ENCODE measurements at places on chromosomes 2 and 18.
A peak's percentile ranks its signal among the peaks of the same experiment; 100 is the strongest.

GRCh38 chr18:10528439-10528838, 2.6 kb downstream of the NAPG start:
- DNase-seq, result no peak

GRCh38 chr2:108616751-108617161, 82.5 kb downstream of the LIMS1 start:
- no peak for DNase-seq

DNA sequence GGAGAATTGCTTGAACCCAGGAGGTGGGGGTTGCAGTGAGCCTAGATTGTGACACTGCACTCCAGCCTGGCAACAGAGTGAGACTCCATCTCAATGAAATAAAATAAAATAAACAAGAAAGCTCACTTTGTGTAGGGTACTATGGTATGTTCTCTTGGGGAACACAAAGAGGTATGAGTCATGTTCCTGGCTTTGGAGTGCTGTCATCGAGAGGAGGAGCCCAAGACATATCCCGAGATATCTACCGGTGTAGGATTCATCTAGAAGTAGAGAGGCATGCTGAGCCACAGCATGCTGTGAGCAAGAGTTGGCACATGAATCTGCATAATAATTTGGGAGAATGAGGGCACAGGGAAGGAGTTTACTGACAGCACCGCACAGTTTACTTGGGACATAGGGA, 244.9 kb upstream of the EPHA4 start:
- DNase-seq, result no peak

DNA sequence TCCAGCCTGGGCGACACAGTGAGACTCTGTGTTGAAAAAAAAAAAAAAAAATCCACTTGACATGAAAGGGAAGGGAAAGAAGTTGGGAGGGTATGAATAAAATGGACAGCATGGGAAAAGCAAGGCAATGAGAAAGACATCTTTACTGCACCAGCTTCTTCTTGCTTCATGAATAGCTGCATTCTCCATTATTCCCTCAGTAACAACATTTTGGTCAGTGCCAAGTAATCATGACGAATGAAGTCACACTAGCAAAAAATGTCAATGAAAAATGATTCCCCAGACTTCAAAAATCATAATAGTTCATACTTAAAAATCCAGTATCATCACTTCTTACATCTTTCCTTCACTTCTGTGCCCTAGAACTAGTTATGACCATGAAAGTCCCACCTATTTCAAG, 30.4 kb downstream of the ADAM17 start:
- no peak for DNase-seq

DNA sequence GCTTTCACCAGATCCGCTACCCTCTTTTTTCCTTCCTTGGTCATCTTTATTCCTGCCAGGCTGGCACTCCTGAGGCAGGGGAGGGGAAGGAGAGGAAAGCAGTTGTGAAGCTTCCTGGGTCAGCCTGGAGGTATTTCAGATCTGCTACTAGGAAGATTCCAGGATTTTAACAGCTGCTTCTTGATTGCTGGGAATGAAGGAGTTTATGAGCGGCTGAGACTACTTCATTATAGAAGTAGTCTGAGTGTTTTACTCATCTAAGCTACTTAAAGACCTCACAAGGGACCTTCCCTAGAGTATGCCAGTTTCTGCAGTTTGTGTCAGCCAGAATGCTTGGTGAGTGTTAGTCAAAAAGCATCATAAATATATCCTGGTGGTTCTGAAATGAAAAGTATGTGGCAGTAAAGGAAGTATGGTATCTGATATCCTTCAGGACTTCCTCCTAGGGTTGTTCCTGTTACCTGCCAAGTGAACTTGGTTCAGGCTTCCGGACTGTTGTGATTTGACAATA, 1.9 kb downstream of the TANC1 start:
- peak; percentile 47 for DNase-seq

DNA sequence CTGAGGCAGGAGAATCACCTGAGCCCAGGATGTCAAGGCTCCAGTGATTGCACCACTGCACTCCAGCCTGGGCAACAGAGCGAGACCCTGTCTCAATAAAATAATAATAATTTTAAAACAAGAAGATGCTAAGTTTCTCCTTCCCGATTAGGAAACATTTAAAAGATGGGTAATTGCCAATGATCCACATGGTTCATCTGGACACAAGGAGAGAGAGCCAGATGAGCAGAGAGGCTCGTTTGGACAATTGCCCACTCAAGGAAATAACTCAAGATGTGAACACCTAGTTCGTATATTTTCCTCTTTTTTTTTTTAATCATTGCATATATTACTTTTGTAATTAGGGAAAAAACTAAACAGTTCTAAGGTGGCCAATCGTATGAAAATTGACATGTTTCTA, 3.6 kb upstream of the ACTG2 start:
- no peak for DNase-seq

DNA sequence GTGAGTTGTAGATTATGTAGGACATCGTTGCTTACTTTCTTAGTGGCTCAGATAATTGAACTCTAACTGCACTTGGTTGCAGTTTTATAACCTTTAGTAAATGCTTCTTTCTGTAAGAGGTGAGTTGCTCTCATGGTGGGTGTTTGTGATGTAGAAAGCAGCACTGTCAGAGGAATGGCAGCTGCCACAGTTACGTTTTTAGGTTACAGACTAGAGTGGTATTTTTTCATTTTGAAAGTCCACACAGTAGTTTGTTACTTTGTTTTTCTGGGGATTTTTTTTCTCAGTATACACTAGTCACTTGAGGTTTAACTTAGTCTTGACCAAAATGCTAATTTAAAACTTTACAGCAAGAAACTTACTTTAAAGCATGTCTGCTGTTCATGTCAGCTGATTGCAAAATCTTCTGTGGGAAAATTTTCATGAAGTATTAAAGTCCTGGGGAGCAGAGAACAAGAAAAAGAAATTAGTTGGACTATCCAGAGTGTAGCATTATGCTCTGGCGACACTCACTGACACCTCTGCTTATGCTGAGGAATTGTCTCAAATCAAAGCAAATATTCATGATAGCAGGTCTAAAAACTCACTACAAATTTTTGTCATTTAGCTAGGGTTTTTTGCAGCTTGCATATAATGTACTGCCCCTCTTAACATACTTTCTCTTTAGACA, 14.8 kb downstream of the AFTPH start:
- no peak for DNase-seq

DNA sequence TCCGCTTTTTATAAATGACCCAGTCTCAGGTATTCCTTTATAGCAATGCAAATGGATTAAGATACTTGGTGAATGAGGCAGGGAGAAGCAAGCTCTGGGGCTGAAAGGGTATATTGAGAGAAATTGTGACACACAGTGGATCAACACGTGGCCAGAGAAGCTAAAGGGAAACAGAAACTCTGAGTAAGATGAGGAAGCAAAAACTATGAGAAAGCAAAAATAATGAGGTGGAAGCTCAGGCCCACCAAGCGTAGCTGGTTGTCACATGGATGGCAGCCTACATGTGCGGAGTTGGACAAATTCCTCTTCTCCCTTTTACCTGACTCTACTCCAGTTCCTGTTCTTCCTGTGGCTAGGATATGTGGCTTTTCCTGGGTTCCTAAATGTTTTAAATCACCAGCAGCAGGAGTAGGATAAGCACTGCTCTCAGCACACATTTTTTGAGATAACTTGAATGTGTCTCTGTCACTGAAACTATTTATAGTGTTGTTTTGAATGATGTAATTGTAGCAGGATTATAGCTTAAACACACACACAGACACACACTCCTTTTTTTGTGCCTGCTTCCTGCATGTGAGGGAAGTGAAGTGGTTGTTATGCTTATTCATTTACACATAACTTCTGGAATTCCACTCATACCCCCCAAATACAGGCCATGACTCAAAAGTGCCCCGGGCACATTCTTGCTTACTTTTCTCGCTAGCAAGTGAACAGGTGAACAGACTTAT, 30.1 kb upstream of the EPC2 start:
- peak; percentile 55 for DNase-seq

DNA sequence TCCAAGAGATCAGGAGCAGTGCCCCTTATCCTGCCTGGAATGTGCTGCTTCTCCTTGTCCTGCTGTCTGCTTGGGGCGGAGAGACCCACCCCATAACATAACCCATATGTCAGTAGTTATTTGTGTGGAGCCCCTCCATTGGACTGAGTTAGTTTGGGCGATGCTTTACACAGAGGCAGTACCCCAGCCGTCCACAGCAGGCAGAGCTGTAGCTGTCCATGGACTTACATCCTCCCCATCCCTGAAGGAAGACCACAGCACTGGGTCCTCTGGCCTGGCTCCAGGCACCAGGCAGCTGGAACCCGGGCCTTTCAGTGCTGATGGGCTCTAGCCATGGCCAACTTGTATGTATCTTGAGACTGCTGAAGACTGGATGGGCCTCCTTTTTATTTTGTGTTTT, 20.3 kb downstream of the GKN2 start:
- peak; percentile 28 for DNase-seq

DNA sequence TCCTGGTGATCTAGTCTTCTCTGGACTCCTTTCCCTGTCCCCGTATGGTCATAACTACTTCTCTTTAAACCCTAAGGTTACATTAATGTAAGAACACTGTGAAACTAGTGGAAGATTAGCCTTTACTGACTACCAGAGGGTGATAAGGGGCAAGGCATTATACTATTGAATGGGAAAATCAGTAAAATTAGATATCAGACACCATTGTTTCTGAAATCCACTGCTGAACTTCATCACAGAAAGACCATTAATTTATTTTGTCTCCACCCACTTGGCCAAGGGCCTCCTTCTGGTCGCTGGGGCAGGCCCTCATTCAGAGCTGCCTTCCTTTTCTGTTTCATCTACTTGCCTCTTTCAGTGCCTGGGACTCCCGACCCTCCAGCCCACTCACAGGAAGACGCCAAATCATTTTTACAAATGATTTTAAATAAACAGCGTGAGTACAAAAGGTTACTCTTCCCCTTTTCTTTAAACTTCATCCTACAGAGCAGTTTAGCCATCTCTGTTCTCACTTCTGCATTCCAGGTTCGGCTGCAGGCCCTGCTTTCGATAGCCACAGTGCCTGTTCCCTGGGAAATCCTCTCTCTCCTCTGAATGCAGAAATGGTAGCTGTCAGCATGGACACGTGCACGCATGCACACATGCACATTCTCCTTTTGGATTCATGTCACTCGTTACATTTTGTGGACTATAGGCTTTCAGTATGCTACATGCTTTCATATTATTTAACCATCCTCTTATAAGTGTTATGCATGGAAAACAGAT, 70.3 kb upstream of the DOCK10 start:
- no peak for DNase-seq

DNA sequence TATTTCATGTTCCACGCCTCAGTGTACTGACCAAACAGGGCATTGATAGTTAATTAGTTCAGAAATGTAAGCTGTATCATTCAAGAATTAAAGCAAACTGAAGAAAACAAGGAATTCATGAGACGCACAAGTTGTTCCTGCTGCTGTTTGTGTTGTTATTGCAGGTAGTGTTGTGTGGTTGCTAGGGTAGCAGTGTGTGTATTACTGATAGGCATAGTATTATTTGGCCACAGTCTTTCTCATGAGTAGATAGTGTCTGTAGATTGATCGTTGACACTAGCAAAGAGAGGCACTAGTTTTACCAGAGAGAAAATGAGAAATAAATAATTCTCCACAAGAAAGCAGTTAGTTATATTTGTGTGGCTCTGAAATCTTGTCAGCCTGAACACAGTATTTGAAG, 548.6 kb downstream of the LRP1B start:
- DNase-seq, result no peak

GRCh38 chr2:20424300-20425290, 22.3 kb upstream of the RHOB start:
- peak; percentile 5 for DNase-seq

- DNase-seq, result no peak
Measured at GRCh38 chr18:62144338-62144737, 42.5 kb downstream of the PIGN start.

- no peak for DNase-seq
Measured at GRCh38 chr18:41266204-41266603, 688.8 kb upstream of the PIK3C3 start.

DNA sequence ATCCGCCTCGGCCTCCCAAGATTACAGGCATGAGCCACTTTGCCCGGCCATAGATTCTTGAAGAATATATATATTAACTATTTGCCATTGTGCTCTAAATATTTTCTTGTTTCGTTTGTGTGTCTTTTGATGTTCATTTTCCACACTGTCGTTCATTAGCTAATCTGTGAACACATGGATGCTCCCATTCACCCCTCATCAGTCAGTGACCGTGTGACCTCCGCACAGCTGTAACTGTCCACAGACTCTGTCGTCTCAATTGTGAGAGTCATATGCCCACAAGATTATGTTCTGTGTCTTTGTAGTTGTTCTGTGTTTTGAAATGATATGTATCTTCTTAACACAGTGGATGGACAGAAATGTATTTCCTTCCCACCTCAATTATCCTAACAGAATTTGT, 29.6 kb downstream of the RAMP1 start:
- DNase-seq, result no peak

DNA sequence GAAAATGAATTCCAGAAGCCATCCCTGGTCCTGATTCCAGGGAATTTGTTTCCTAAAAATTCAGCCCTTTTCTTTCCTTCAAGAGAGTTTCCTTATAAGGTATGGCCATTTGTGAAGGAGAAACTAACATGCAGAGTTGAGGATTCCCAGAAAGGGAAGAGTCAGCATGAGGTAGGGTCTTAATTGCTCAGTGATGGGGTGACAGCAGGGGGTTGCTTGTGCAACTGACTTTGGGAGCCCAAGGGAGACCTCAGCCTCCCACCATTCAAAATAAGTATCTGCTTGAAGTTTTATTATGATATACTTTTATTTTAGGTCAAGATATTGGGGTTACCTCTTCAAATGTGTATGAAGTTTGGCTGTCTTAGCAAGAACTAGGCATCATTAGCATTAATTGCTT, 74.9 kb upstream of the CELF4 start:
- DNase-seq, result peak; percentile 19

DNA sequence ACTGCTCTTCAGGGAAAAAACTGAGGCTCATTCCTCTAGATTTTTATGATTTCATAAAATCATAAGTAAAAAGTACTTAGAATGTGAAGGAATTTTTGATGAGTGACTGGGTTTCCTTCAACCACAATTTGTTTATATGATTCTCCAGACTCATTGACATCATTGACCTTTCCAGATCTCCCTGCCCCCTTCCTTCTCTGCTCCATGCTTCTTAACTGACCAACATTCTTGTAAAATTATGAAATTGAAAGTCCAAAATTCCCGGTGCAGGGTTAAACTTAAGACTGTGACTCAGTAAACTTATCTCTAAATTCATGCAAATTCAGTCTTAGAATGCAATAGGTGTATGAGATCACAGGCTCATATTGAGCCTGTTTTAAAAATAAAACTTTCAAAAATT, 648.9 kb downstream of the TDRD15 start:
- no peak for DNase-seq

GRCh38 chr18:33749834-33750233, 171.8 kb downstream of the ASXL3 start:
- DNase-seq, result no peak

GRCh38 chr2:105786231-105787230, 41.8 kb downstream of the NCK2 start:
- DNase-seq, result no peak

GRCh38 chr18:48534364-48534763, 4.5 kb upstream of the CTIF start:
- DNase-seq, result no peak

- no peak for DNase-seq
Measured at GRCh38 chr2:68366083-68366560, 1.0 kb downstream of the PLEK start.

GRCh38 chr18:10032331-10033015, 118.7 kb downstream of the VAPA start:
- DNase-seq, result peak; percentile 78
